Stimulated activated CD8-positive, alpha-beta memory T cell treated with anti-CD3 and anti-CD28 coated beads, Interleukin-2, amount 100 ng/mL, for 1 hour (primary cell): ENCODE measurements at places on chromosomes 16 and 17.

DNA sequence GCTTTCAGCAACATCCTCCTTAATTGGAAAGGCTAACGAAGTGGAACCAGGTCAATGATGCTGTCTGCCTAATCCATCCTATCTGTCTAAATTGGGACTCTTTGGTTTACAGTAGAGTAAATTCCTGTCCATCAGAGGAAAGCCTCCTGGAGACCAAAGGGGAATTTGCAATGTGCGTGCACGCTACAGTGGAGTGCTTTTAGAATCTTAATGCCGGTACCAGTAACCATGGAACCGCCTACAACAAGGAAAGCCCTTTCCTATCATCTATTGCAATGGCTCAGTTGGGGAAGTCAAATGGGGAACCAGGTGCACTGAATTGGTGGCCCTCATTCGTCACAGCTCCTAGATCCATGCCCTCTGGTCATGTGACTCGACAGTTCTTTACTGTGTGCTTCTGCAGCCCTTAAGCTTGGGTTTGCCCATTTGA, 110.1 kb downstream of the XYLT1 start:
- no peak for DNase-seq

DNA sequence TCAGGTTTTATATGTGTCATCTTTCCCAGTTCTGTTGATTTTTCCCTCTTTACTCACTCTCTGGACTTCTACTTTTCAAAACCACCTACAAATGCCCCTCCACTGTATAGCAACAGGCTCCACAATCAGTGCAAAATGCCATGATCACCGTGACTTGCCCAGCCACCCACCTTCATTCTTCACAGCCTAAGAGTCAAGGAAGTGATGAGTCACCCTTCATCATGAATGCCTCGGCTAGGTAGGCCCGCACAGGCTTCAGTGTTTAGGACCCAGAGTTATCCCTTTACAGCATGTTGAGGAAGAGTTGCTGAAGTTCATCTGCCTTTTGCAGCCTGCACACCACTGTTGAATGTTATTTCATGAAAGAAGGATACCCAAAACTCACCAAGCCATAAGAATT, 158.6 kb downstream of the PMP22 start:
- DNase-seq, result no peak

- DNase-seq, result no peak
These were observed 25.5 kb downstream of the GRB7 start for GRCh38 chr17:39763051-39763820.

DNA sequence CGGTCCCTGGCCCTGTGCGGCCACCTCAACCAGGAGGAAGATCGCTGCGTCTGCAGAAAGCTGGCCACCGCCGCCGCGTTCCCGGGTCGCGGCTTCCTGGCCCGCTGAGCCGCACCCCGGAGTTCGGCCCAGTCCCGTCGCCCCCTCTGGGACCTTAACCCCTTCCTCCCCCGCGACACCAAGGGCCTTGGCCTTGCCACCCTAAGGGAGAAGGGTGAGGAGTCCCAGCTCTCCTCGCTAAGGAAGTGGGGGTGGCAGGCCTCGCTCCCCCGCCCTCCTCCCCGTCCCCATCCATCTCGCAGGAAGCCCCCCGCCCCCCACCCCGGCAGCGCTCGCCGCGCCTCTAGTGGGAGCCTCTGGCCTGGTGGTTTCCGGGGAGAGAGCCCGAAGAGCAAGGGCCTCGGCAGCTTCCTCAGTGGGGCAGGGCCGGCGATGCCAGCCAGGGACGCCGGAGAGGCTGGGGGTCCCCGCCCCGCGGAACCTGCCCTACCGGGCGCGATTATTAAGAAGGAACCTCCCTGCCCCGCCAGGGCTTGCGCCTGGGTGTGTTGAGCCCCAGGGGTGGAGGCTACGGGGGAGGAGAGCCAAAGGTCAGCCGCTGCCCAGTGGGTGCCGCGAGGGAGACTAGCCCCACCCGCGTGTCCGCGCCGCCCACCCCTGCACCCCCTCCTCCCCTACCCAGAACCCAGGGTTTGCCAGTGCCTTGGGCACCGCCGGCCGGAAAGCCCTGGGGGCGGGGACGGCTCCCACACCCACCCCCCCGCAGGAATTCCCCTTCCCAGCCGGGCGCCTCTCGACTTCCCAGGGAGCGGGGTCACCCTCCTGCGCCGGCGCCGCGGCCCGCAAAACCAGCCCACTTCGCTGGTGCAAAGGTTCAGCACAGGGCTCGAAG, 6.8 kb downstream of the CBX4 start:
- no peak for DNase-seq

GRCh38 chr17:7636163-7636562, 6.2 kb downstream of the SHBG start:
- DNase-seq, result no peak

- no peak for DNase-seq
These were observed 176.0 kb downstream of the TMEM132E start for GRCh38 chr17:34755371-34755770.

GRCh38 chr17:78933025-78933958, 8.1 kb upstream of the TIMP2 start:
- DNase-seq, result peak; percentile 4

GRCh38 chr17:58538811-58539409, 24.5 kb upstream of the MTMR4 start:
- DNase-seq, result no peak

DNA sequence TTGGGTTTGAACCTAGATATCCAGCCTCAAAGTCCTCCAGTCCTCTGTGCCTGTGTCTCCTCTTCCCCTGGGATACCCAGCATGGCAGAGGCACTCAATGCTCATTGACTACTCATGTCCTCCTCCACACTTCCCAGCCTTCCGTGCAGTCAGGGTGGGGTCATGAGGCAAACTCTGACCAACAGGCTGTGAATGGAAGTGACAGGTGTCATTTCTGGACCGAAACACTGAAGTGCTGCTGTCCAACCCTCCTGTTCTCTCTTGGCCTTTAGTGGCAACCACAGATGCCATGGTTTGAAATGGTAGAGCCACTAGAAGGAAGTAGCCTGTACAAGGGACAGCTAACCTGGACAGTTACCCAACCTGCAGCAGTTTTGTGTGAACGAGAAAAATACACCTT, 46.7 kb upstream of the MAP3K14 start:
- DNase-seq, result no peak

DNA sequence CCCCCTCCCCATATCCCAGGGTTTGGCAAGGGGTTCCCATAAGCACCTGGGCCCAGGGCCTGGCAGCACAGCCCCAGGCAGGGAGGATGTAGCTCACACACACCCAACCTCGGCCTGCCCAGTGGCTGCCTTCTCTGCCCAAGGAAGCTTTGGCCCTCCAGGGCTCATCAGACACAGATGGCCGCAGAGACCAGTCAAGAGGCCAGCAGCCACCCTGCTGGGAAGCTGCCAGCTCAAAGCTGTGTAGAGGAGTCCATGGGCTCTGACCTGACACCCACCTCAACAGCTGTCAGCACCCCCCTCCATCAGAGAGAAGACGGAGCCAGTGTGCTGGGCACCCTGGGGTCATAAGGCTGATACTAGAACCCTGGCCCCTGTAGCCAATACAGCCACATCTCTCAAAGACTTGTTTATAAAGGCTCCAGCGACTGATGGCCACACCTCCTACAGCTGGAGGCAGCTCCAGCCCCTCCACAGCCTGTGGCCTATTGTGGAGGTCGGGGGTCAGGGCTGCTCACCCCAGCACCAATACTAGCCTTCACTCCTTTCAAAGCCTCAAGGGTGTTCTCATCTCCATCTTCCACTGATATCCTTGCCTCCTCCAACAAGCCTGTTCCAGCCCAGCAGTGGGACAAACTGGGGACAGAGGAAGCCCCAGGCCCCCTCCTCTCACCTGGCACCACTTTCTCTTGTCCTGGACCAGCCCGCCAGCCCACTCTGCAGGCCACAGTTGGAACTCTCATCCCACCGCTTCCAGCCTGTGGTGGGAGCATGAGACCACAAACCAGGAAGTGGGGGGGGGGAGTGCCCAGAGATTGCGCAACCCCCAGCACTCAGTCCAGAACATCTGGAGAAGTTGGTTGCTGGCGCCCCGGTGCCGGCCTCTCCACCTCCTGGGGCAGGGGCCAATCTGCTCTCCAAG, 2.2 kb upstream of the MPG start:
- no peak for DNase-seq

GRCh38 chr16:3880623-3881498, at the start of gene CREBBP:
Gene CREBBP, minus strand, starts transcription at chr16:3880713. Its CDS starts 797 bp downstream, at chr16:3879916.
- DNase-seq, result peak; percentile 78

- DNase-seq, result no peak
These were observed 24.2 kb upstream of the NXPH3 start for GRCh38 chr17:49551221-49552069.

DNA sequence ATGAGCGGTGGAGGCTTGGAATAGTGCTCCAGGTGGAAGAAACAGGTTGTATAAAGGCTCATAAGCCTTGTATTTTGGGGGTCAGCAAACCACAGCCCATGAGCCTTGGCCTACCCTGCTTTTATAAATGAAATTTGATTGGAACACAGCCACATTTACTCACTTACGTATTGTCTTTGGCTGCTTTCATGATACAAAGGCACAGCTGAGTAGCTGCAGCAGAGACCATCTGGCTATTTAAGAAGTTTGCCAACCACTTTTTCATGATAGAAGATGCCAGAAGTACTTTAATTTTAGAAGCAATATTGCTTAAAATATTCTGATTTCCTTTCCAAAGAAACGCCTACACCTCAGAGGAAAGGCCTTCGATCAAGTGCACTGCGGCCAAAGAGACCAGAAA, 73.8 kb downstream of the C17orf58 start:
- no peak for DNase-seq

DNA sequence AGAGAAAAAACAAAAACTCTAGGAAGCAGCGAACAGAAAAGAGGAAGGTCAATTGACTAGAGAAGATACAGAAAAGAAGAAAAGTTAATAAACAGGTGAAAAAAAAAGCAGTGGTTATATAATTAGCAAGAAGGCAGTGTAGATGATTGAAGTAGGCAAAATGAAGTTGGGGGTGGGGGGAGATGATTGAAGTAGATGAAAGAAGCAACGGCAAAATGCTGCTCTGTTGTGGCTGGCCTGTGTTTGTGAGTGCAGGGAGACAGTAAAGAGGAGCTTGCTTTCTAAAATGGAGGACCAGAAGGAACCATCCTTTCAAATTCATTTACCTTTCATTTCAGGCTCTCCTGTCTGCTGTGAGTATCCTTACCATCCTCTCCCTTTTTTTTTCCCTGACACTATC, 3.6 kb downstream of the EVI2B start:
- peak; percentile 30 for DNase-seq

DNA sequence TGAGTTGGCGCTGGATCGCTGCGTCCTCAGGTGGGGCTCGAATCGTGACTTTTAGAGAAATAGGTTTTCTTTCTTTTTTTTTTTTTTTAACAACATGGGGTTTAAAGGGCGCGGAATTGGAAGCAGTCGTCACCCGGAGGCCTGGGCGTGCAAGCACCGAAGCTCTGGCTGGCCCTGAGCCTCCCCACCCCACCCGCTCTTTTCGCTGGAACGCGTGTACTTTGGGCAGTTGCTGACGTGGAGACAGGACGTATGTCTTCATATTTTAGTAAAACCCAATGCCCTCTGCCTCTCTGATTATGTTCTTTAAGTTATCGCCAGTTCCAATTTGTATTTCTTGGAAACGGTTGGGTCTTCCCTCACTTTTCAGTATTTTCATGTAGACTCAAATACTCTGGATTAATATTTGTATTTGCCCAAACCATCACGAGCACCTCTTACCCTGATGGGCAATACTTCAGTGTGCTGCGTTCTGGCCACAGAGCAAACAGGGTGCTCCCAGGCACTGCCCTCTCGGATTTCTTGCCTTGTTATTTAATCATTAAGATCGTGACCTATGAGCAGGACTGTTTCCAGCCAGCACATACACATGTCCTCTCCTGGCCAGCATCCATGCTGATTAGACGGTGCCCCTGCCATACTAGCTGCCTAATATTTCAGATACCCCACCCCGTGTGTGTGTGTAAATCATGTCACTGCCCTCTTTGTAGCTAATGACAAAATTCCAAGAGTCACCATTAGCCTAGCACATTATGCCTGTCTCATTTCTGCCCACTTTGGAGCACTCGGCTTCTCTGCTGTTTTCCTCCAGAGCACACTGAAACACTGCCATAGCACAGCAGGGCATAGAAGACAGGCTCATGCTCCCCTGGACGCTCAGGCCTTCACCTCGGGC, 805 bp upstream of the C16orf95 start:
- no peak for DNase-seq

DNA sequence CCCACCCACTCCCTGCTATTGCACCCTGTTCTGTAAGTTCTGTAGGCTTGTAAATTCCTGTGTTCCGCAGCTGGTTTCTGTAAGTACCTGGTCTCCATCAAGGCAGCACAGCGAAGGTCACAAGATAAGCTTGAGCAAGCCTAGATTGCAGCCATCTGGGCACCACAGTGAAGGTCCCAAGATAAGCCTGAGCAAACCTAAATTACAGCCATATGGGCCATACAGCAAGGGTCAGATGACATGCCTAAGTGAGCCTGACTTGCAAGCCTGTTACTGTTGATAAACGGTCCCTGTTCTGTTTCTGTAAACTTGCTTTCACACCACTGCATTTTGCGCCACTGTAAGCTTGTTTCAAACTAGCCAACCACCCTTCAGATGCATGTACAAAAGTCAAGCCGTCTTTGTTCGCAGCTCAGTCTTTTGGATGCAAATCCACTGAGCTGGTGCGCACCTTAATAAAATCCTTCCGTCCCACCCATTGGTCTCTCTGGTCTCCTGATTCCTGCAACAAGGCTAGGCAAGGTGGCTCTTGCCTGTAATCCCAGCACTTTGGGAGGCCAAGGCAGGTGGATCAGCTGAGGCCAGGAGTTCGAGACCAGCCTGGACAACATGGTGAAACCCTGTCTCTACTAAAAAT, 42.6 kb upstream of the ATF7IP2 start:
- no peak for DNase-seq

- no peak for DNase-seq
These were observed 17.0 kb downstream of the MYL4 start for GRCh38 chr17:47225911-47226688.

DNA sequence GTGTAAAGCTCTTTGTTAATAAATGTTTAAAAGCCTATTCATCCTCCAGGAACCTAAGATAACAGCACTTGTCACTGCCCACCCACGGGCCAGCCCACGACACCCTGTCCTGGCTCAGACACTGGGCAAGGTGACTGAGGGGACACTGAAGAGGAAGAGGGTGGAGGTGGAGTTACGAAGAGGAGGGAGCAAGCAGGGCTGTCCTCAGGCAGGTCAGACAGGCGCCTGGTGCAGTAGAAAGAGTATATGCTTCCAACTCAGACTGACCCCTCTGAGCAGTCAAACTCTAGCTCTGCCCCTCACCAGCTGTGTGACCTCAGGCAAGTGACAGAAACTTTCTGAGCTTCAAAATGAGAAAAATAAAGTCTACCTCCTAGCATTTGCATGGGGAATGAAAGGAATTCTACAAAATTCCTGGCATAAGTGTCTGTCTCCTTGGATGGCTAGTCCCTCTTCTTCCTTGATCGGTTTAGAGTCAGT, 22.8 kb downstream of the TEX2 start:
- DNase-seq, result no peak

DNA sequence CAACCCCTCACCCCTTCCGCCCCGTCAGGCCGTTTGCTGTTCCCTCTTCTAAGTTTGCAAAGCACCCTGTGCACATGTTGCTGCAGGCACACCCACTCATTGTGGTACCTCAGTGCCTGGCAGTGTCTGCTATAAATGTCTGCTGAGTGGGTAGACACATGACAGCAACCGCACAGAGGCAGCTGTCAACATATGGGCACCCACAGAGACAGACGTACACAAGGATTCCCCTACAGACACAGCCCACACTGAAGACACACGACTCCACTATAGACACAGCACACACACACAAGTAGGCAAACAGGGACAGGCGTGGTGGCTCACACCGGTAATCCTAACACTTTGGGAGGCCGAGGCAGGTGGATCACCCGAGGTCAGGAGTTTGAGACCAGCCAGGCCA, 17.8 kb upstream of the CRK start:
- no peak for DNase-seq
